ENCODE measurements at places on chromosomes 1 and 21.

- DNase-seq = peak; percentile 26
- no peak overlapping the region for H3K27ac ChIP-seq
- H3K4me3 ChIP-seq = no peak overlapping the region
- no peaks in the 10 kb centered on the region for H3K36me3 ChIP-seq
Observed at GRCh38 chr1:178075333-178075732, 18.6 kb upstream of the RASAL2 start.

DNA sequence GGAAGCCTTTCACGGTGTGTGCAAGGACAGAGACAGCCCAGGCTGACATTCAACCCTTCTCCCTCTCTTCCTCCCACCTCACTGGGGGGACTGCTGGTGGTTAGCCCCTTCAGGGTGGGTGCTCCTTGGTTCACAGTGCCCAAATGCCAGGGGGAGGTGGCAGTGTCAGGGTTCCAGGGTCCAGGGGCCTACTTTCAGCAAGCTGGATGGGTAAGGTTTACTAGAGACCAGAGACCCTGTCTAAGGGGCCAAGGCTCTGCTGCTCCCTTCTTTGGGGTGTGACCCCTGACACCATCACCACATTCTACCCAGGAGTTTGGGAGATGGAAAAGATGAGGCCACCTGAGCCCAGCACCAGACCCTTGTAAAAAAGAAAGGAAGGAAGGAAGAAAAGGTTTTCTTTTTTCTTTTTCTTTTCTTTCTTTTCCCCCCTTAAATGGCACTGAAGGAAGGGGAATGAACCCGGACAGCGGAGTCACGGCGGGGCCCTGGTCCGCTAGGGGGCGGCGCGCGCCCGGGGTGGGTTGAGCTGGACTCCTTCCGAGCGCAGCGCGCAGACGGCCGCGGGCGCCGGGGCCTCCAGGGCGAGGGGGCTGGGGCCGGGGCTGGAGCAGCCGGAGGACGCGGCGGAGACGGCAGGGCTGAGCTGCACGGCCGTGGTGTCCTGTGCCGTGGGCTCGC is 18.8 kb downstream of the KNCN start:
- no peaks in the 10 kb centered on the region for H3K36me3 ChIP-seq
- peak; percentile 95 for DNase-seq

GRCh38 chr1:156677616-156678596 is 699 bp upstream of the NES start:
- H3K4me1 ChIP-seq = peaks cover 42% of the 10 kb centered on the region
- no peaks in the 10 kb centered on the region for H3K27me3 ChIP-seq
- H3K4me3 ChIP-seq = peak overlapping the region; percentile 71
- peaks cover 9% of the 10 kb centered on the region for H3K36me3 ChIP-seq

DNA sequence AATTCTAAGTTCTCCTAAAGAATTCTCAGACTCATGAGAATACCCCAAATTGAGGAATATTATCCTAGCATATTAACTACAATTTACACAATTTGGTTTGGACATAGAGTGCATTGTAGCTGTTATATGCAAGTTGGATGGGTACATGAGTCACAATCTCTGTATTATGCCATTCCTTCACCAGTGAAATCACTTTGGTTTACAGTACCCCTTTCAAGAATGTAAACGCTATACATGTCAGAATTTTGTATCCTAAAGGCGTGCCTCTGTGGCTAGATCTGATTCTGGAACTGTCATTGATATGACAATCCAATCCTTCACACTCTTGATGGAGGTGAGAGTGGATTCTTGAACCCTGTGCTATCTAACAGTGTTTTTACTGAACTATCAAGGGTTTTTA is 6.7 kb upstream of the IL10RB start:
- peaks cover 25% of the 10 kb centered on the region for H3K36me3 ChIP-seq
- no peak overlapping the region for H3K4me3 ChIP-seq
- DNase-seq = no peak

GRCh38 chr1:236887081-236887480 is 92.0 kb downstream of the MTR start:
- no peaks in the 10 kb centered on the region for H3K27me3 ChIP-seq
- H3K36me3 ChIP-seq = peaks cover 64% of the 10 kb centered on the region
- H3K27ac ChIP-seq = no peak overlapping the region
- DNase-seq = no peak

DNA sequence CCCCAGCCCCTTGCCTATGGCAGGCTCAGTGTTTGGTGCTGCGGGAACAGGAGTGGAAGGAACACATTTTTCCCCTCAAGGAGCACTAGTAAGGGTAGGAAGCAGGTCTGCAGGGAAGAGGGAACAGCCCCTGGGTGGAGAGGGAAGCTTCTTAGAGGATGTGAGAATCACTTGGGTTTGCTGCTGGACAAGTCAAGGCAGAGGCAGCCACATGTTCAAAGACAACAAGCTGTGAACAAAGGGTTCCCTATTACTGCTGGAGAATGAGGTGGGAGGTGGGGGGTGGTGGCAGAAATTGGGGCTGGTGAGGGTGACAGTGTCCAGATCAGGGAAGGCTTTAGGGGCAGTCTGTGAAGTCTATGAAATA is 24.8 kb upstream of the CITED4 start:
- no peaks in the 10 kb centered on the region for H3K36me3 ChIP-seq
- no peak overlapping the region for H3K4me3 ChIP-seq
- H3K27me3 ChIP-seq = no peaks in the 10 kb centered on the region
- H3K27ac ChIP-seq = no peak overlapping the region
- no peak for DNase-seq

DNA sequence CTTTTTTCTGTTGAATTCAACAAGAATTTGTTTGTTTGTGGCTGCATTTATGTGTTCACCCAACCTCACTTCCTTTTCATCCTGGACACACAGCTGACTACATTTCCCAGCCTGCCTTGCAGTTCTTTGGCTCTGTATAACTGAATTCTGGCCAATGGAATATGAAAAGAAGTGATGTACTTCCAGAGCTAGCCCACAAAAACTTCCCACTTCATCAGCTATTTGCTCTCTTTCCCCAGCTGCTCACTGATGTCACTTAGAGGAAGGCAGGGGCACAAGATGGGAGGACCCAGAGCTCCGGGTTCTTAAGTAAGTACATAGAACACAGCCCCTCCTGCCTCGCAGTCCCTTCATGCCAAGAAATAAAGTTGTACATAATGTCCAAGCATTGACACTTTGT is 235.0 kb upstream of the FGGY start:
- no peak overlapping the region for H3K27ac ChIP-seq
- DNase-seq = no peak
- H3K4me3 ChIP-seq = no peak overlapping the region
- no peaks in the 10 kb centered on the region for H3K36me3 ChIP-seq

GRCh38 chr1:69613414-69613813 is 45.7 kb downstream of the LRRC7 start:
- DNase-seq = no peak
- H3K36me3 ChIP-seq = no peaks in the 10 kb centered on the region
- H3K27ac ChIP-seq = no peak overlapping the region
- H3K4me3 ChIP-seq = no peak overlapping the region
- H3K4me1 ChIP-seq = no peaks in the 10 kb centered on the region
- H3K27me3 ChIP-seq = no peaks in the 10 kb centered on the region

DNA sequence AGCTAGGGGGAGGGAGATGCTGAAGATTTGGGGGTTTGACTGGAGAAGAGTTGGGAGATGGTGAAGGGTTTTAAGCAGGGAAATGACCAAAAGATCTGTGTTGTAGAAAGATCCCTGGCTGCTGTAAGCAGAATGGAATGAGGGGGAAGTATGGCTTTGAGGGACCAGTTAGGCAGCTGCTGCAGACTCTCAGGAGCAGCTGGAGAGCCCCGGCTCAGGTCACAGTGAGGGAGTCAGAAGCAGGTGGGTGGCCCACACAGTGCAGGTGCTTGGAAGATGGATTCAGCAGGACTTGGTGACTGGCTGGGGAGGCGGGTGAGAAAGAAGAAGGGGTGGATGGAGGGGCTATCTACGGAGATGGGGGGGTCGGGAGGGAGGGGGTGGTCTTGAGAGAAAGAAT is 35.7 kb downstream of the EDN2 start:
- no peak overlapping the region for H3K27ac ChIP-seq
- H3K4me1 ChIP-seq = peaks cover 57% of the 10 kb centered on the region
- no peak for DNase-seq
- H3K4me3 ChIP-seq = no peak overlapping the region

GRCh38 chr1:44602634-44603628 is 71.3 kb downstream of the TMEM53 start:
- peaks cover 25% of the 10 kb centered on the region for H3K27me3 ChIP-seq
- H3K4me1 ChIP-seq = peaks cover 24% of the 10 kb centered on the region
- DNase-seq = peak; percentile 69
- no peaks in the 10 kb centered on the region for H3K36me3 ChIP-seq
- no peak overlapping the region for H3K4me3 ChIP-seq

DNA sequence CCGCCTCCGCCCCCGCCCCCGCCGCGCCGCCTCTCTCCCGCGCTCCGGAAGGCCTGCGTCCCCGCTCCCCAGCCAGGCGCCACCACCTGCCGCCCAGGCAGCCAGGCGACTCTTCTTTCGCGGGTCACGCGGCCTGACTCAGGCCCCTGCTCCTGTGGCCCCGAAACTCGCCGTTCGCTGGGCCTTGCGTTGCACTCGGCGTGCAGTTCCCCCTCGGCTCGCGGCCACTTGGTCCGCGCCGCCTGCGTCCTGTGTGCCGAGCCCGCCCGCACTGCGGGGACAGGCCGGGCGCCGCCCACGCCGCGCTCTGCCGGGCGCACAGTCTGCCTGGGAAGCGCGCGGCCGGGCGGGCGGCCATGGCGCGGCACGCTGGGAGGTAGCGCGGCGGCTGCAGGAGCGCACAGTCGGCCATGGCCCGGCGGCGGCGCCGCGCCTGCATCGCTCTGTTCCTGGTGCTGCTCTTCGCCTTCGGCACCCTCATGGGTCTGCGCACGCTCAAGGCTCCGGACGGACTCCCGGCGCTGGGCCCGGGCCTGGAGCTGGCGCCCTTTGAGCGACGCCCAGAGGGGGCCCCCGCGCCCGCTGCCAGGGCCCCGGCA is at the start of gene MANEAL:
TSS of gene MANEAL (plus strand) at position 75 of the 599 bp plus-strand sequence. CDS start at position 411, 336 bp downstream.
- no peaks in the 10 kb centered on the region for H3K36me3 ChIP-seq
- peak within 1 kb of the TSS; percentile 74 for H3K27ac ChIP-seq
- peak within 1 kb of the TSS; percentile 53 for H3K4me3 ChIP-seq
- peak; percentile 91 for DNase-seq
- peaks cover 18% of the 10 kb centered on the region for H3K27me3 ChIP-seq

DNA sequence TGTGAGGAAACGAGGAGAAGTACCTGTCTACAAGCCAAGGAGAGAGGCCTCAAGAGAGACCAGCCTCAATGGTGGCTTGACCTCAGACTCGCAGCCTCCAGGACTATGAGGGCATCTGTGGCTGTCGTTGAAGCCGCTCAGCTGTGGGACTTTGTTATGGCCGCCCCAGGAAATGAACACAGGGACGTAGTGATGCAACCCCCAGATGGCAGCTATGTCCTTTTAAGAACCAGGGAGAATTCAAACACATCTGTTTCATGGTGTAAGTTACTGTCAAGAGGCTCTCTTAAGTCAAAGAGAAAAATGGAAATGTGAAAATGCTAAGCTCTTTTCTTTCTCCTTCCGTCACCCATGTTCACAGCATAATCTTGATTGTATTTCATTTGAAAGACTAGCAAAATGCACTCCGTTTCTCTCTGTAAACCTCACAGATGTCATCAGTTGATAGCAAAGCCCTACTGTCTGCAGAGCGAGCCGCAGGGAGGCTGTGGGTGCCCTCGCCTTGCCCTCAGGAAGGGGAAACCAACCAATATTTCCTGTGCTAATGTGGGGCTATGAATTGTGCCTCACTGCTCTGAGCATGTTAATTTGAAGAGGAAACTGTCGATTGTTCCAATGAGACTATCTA is 21.3 kb downstream of the UBASH3A start:
- no peak overlapping the region for H3K27ac ChIP-seq
- no peak overlapping the region for H3K4me3 ChIP-seq
- H3K27me3 ChIP-seq = no peaks in the 10 kb centered on the region
- no peak for DNase-seq

DNA sequence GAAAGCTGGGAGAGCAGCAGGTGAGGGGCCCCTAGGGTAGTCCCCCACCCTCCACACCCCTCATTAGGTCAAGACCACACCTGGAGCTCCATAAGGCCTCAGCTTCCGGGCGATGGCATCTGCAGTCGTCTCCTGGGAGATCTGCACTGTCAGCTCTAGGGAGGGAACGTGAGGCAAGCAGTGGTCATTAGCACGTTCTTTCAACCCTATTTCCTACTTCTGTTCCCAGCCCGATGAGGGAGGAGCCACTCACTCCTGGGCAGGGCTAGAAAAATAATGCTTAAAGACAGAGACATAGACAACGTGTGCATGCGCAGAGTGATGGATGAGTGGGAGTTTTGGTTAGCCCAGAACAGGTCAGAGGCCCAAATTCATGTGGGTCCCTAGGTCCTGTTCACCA is 9.7 kb downstream of the KDF1 start:
- no peak overlapping the region for H3K4me3 ChIP-seq
- no peaks in the 10 kb centered on the region for H3K27me3 ChIP-seq
- no peaks in the 10 kb centered on the region for H3K4me1 ChIP-seq
- no peak overlapping the region for H3K27ac ChIP-seq
- DNase-seq = no peak

DNA sequence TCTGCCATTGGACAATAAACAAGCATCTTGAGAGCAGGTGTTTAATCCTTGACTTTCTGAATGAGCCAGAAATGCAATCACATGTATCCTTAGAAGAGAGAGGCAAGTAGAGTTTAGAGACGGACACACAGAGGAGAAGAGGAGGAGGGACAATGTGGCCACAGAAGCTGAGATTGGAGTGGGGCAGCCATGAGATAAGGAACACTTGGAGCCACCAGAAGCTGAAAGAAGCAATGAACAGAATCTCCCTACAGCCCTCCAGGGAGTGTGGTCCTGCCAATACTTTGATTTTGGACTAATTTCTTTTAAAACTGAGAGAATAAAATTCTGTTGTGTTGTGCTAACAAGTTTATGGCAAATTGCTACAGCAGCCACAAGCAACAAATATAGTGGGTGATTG is 141.0 kb downstream of the ATP6V1G3 start:
- no peak overlapping the region for H3K27ac ChIP-seq
- H3K4me1 ChIP-seq = no peaks in the 10 kb centered on the region
- no peaks in the 10 kb centered on the region for H3K36me3 ChIP-seq
- no peaks in the 10 kb centered on the region for H3K27me3 ChIP-seq
- H3K4me3 ChIP-seq = no peak overlapping the region

GRCh38 chr1:40183055-40183710 is 22.0 kb downstream of the RLF start:
- no peaks in the 10 kb centered on the region for H3K36me3 ChIP-seq
- no peak overlapping the region for H3K4me3 ChIP-seq
- DNase-seq = no peak

DNA sequence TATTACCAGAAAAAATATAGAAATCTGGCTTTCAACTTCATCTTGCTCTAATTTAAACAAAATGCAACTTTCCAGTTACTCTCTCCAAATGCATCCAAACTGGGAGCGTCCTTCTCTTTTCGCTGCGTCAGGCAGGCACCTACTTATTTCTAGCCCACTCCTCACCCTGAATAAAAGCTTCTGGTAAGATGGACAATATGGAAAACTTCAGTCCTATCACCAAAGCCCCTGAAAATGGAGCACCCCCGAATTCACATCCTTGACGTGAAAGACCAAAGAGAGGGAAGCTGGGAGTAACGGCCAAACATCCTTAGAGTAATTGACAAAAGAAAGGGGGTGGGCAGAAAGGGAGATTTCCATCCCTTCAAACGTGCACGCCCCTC is 5.5 kb upstream of the PROX1 start:
- H3K4me1 ChIP-seq = no peaks in the 10 kb centered on the region
- H3K27ac ChIP-seq = no peak overlapping the region
- H3K4me3 ChIP-seq = no peak overlapping the region
- no peak for DNase-seq
- H3K36me3 ChIP-seq = no peaks in the 10 kb centered on the region
- H3K27me3 ChIP-seq = peaks cover 26% of the 10 kb centered on the region

- peaks cover 96% of the 10 kb centered on the region for H3K27me3 ChIP-seq
- no peaks in the 10 kb centered on the region for H3K4me1 ChIP-seq
- H3K27ac ChIP-seq = no peak overlapping the region
- no peaks in the 10 kb centered on the region for H3K36me3 ChIP-seq
- DNase-seq = no peak
Observed at GRCh38 chr1:90711696-90712095, 5.4 kb downstream of the BARHL2 start.
